ENCODE measurements at places on chromosomes 2 and 18. TPM values are rescaled to one million over a fixed set of nuclear protein-coding genes. Genes with fewer than 3 reads are reported as not detected.

Gene SH3RF3
- total RNA-seq, result 8.9 TPM

Gene GLI2
- under 0.01 TPM for total RNA-seq

Gene RALBP1
- total RNA-seq, result 69.5 TPM

- no peak for DNase-seq
Observed at GRCh38 chr2:238097201-238097987, 2.7 kb upstream of the ESPNL start.

DNA sequence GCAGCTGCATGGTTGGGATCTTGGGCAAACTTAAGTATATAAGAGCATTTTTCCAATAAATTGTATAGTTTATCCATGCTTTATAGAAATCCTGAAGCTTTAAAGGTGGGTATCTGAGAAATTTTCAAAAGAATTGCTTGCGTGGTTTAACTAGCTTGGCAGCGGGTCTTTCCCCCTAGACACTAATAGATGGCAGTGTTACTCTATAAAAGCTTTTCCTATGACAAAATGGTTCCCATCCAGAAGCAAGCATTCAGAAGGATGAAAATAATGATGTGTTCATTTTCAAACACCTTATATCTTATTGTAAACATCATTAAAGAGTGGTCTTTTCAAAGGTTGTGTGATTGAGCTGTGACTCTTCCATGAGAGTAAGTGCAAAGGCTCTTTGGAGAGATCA, 45.9 kb downstream of the KDM3A start:
- DNase-seq, result no peak

- DNase-seq, result no peak
Observed at GRCh38 chr2:6025391-6025790, 333.2 kb downstream of the SOX11 start.
